NCI-H2107 (cell line): ENCODE measurements at places on chromosomes 6 and 20.

- no peak for DNase-seq
These were observed 139.4 kb downstream of the ID4 start for GRCh38 chr6:19976411-19977129.

- DNase-seq, result no peak
These were observed 42.0 kb downstream of the JARID2 start for GRCh38 chr6:15287670-15288375.

DNA sequence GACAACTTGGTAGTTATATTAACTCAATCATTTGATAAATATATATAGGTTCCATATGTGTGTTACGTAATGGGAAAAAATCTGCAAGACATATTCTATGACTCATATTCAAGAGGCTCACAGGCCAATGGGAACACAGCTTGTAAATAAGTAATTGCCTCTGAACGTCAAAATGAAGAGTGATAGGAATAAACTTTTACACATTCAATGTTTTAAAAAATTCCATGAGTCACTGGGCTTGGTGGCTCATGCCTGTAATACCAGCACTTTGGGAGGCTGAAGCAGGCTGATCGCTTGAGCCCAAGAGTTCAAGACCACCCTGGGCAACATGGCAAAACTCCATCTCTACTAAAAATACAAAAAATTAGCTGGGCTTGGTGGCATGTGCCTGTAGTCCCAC is 209.4 kb upstream of the MCHR2 start:
- DNase-seq, result no peak

DNA sequence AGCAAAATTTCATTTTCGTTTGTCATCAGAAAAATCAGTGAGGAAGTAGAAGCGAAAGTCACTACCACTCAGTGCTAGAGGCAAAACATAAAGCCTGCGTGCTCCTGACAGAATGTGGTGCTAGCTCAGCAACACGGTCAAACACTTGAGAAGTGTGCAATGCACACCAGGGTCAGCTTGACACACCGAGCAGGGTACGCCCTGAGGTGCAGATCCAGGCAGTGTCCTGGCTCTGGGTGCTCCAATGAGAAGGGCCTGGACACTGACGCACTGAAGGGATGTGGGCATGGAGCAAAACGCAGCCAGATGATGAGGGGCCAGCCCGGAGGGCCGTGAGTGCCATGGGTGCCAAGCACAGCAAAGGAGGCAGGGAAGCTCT is 5.9 kb downstream of the RNASET2 start:
- no peak for DNase-seq

DNA sequence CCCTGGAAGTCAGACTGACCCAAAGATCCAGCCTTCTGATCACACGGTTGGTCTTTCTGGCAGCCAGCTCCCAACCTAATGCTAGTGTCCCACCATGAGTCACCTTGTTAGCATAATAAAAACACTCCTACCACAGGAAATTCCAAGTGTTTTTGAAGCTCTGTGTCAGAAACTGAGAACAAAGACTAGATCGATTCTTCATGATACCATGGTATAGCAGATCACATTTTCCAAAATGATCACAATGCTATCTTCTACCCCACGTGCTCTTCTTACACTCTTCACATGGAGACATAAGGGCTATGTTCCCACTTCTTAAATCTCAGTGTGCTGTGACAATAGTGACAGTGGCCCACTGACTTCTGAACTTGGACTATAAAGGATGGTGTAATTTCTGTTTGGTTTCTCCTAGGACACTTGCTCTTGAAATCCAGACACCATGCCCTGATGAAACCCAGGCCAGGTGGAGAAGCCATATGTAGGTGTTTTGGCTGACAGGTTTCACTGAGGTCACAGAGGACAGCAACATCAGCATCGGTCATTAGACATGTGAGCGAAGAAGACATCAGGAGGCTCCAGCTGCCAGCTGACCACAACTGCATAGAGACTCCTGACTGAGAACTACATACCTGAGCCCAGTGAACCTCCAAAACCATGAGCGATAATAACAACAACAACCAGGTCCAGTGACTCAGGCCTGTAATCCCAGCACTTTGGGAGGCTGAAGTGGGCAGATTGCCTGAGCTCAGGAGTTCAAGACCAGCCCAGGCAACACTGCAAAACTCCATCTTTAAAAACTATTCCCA is 57.5 kb downstream of the MKKS start:
- no peak for DNase-seq

DNA sequence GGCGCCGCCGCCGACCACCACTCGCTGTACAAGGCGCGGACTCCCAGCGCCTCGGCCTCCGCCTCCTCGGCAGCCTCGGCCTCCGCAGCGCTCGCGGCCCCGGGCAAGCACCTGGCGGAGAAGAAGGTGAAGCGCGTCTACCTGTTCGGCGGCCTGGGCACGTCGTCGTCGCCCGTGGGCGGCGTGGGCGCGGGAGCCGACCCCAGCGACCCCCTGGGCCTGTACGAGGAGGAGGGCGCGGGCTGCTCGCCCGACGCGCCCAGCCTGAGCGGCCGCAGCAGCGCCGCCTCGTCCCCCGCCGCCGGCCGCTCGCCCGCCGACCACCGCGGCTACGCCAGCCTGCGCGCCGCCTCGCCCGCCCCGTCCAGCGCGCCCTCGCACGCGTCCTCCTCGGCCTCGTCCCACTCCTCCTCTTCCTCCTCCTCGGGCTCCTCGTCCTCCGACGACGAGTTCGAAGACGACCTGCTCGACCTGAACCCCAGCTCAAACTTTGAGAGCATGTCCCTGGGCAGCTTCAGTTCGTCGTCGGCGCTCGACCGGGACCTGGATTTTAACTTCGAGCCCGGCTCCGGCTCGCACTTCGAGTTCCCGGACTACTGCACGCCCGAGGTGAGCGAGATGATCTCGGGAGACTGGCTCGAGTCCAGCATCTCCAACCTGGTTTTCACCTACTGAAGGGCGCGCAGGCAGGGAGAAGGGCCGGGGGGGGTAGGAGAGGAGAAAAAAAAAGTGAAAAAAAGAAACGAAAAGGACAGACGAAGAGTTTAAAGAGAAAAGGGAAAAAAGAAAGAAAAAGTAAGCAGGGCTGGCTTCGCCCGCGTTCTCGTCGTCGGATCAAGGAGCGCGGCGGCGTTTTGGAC is 2.0 kb downstream of the SOX4 start:
- no peak for DNase-seq

DNA sequence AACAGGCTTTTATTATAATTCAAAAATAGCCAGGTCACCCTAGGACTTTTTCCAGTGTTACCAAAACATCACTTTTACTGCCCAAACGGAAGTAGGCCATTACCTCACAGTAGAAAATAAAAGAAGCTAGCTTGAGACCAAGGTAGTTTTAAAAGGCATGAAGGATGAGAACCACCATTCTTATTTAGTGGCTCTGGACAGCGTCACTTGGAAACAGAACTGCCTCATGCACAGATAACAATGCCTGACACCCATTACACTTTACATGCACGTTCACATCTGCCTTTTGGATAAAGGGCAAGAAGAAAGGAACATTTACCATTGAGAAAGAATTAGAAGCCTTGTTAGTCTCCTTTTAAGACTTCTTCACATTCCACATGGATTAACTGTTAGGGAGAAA is 1.9 kb upstream of the PAQR8 start:
- no peak for DNase-seq

DNA sequence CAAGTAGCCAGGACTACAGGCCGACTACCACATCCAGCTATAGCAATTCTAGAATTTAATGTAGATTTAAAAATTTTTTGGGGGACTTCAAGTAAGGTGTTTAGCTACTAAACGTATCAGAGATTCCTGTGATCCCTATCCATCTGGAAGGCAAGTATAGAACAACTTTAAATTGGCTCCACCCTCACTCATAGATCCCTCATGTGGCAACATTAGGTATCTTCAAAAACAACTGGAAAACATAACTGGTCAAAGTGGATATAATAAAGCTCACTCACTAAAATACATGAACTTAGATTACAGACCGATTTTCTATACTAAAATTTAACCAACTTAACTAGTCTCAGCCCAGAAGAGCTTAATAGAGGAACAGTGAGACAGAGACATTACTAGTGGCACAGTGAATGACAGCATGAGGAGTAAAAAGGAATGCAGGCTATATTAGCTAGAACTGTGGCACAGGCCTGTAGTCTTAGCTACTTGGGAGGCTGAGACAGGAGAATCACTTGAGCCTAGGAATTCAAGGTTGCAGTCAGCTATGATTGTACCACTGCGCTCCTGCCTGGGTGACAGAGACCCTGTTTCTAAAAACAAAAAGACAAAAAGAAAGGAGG is 14.7 kb downstream of the NUP153 start:
- DNase-seq, result no peak
